ENCODE measurements at places on chromosomes 6 and 20.

- no peak for DNase-seq
Measured at GRCh38 chr6:16687045-16687444, 74.2 kb downstream of the ATXN1 start.

GRCh38 chr6:144305985-144306384 is 20.9 kb downstream of the UTRN start:
- DNase-seq = no peak

- no peak for DNase-seq
Measured at GRCh38 chr6:41135062-41135832, 18.9 kb downstream of the TREML1 start.

GRCh38 chr6:87789198-87789899 is 87.3 kb upstream of the AKIRIN2 start:
- peak; percentile 37 for DNase-seq

DNA sequence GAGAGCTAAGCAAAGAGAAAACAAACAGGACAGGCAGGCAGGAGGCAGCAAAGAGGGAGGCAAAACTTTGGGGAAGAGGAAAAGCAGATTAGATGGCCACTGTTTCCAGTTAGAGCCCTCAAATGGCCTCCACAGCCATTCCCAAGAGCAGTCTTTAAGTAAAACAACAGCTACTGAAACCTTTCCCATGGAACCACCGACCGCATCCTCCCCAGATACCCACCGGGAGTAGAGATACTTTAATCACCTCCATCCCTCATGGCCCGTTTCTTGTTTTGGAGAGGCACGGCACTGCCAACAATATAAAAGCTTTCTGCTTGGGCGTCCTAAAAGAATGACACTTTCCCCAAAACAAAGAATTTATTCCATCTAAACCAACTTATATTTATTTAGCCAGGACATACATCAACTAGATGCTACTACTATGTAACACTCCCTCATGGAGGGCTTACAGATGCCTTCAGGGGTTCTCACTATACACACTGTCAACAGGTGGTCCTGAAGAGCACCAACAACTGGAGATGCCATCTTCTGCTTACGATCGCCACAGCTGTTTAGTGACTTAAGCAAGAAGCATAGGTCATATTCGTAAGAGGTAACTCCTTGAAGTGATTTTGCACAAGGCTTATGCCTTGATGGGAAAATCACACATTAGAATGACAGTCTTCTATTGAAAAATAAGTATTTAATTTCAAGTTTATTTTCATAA is 43.4 kb downstream of the CNKSR3 start:
- no peak for DNase-seq

GRCh38 chr6:158894193-158894592 is 75.0 kb upstream of the EZR start:
- DNase-seq = peak; percentile 38

Measured in PC-9 (cell line).